ENCODE measurements at places on chromosomes 5 and 9.
A peak's percentile ranks its signal among the peaks of the same experiment; 100 is the strongest.

DNA sequence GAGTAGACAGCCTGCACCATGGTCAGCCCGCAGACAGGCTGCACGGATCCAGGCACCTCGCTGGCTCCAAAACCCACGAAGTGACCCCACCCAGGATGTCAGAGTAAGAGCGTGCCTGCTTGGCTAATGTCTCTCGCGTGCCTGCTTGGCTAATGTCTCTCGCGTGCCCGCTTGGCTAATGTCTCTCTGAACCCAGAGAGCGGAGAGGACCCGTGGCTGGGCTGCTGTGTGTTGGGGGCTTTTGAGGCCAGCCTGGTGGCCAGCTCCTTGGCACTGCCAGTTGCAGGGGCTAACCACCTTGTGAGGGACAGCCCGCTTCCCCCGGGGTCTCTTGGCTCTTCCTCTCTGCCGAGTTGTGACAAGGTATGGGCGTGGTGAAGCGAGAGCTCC, 8.9 kb upstream of the RXRA start:
- no peak for DNase-seq

GRCh38 chr9:36855448-36856315, 178.4 kb downstream of the PAX5 start:
- peak; percentile 13 for DNase-seq

DNA sequence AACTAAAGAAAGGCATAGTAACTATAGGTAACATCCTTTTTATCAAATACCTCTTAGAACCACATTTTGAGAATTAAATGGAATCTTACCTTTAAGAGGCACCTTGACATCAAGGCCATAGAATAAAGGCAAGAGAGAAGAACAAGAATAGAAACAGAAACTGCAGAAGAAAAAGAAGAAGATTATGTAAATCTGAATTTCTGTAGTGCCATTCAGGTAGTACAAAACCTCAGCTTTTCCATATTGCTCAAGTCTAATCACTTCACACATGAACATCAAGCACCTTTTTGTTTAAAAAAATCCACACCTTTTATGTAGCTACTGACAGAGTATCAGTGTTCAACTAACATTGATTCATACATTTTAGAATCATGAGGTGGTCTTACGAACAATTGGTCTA, 91.8 kb upstream of the DPYSL3 start:
- no peak for DNase-seq

- no peak for DNase-seq
Observed at GRCh38 chr9:88272986-88273385, 115.3 kb upstream of the SPIN1 start.

- no peak for DNase-seq
Observed at GRCh38 chr5:92644266-92644886, 936.6 kb downstream of the NR2F1-AS1 start.

- DNase-seq, result no peak
Observed at GRCh38 chr5:14451871-14452270, 129.7 kb upstream of the OTULINL start.

DNA sequence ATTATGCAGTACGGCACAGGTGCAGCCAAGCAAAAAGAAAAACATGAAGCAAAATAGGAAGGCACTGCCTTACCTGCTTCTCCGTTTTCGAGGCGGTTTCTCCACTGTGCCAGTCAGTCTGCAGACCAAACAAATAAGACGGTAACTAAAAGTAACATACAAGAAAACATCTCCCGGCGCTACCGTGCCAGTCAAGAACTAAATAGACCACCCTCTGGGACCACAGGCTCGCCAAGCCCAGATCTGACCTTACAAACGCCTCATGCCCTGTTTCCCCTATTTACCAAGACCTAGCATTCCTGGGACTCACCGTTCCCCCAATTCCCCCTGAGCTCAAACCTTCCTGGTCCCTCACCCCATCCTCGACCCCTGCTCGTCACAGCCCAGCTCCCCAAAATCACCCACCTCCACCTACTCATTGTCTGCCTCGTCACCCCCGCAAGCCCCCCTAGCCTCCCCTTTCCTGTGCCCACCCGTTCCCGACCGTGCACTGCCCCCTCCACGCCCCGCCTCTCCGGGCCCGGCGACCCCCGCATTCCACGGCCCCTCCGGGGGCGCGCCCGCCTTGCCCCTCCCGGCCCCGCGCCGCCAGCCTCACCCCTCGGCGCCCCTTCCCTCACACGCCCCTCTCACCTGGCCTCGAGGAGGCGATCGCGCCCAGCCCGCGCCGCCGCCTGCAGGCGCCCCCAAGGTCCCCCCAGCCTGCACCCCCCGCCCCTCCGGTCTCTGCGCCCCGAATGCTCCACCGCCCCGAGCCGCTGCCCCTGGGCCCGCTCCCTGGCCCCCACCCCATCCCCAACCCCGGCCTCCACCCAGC, 560 bp downstream of the SCAI start:
- DNase-seq, result peak; percentile 5

DNA sequence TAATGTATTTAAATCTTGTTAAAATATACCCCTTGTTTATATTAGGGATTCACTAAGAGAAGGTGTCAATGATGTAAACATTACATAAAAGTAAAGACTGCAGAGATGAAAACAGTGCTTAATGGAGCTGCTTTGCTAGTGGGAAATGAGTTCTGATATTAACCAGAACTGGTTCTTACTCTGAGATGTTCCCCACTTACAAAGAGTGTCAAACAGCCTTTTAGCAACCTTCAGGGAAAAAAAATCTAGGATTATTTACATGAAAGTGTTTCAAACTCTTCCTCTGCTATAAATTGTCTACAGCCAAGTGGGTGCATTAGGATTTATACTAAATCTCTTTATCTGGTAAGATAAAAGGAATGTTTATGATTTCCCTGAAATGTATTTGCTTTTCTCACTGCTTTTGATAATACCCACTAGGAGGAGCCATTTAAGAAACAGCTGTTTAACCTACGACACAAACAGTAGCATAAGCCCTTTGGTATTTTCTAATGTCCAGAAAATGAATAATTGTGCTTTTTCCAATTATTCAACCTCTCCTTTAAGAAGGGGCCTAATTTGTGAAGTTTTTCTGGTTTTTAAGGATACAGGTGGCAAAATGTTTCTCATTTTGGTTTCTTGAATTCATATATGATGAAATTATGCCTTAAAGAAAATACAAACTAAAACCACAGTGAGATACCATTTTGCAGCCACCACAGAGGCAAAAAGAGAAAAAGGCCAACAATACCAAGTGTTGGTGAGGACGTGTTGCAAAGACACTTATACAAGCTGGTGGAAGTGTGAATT, 186.3 kb downstream of the TLE4 start:
- no peak for DNase-seq

DNA sequence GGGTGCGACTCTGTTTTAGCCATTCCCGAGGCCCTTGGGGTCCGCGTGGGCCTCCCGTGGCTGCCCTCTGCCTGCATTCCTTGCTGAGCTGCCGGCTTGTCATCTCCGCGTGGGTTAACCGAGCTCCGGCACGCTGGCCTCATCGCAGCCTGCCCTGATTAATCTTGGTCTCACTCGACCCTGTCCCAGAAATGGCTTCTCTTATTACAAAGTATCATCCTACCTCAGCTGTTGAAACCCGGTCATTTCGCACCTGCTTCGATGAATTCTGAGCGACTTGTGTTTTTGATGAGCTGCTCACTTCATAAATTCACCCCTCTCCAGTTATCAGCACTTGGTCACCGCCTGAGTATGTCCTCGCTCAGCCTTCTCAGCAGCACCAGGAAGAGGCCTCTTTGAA, 123.5 kb upstream of the EGFLAM start:
- no peak for DNase-seq

- no peak for DNase-seq
Observed at GRCh38 chr5:82416512-82416911, 138.4 kb upstream of the RPS23 start.

DNA sequence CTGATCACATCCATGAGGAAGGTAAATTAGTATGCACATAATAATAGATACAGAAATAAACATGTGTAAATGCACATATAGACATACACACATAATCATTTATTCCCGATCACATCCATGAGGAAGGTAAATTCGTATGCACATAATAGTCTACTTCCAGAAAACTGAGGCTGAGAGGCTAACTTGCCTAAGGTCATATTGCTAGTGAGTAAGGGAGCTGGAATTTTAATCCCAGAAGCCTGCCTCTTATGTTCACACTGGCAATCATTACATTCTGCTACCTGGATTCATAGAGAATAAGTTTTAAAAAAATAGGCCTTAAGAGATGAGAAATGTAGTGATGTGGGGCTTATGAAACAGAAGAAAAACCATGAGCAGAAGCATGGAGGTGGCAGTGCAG, 716.3 kb downstream of the BRINP1 start:
- DNase-seq, result no peak

GRCh38 chr5:50575740-50576139, 90.7 kb upstream of the PARP8 start:
- DNase-seq, result no peak

DNA sequence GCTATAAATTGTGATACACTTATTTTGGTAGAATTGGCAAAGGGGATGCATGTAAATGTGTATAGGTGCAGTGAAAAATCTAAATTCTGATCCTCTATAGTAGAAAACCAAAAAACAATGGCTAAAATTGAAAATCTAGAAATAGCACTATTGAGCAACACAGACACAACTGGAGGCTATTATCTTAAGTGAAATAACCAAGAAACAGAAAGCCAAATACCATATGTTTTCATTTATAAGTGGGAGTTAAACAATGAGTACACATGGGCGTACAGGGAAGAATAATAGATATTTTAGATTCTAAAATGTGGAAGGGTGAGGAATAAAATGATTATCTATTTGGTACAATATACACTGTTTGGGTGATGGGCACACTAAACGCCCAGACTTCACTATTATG, 183.2 kb upstream of the TUSC1 start:
- DNase-seq, result no peak

- no peak for DNase-seq
Observed at GRCh38 chr5:152499814-152500535, 94.9 kb upstream of the NMUR2 start.

DNA sequence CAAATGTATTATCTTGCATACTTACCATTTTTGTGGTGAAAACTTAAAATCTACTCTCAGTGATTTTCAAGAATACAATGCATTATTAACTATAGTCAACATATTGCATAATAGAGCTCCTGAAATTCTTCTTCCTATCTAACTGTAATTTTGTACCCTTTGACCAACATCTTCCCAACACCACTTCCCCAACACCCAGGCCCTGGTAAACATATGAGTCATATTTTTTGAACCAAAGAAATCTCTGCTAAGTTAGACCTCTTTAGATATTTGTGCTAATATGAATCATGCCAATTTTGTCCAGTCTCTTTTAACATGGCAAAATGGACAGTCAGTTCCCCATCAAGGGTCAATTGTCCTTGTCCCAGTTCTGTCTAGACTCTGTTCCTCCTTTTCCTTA, 18.5 kb upstream of the RGS7BP start:
- DNase-seq, result no peak

DNA sequence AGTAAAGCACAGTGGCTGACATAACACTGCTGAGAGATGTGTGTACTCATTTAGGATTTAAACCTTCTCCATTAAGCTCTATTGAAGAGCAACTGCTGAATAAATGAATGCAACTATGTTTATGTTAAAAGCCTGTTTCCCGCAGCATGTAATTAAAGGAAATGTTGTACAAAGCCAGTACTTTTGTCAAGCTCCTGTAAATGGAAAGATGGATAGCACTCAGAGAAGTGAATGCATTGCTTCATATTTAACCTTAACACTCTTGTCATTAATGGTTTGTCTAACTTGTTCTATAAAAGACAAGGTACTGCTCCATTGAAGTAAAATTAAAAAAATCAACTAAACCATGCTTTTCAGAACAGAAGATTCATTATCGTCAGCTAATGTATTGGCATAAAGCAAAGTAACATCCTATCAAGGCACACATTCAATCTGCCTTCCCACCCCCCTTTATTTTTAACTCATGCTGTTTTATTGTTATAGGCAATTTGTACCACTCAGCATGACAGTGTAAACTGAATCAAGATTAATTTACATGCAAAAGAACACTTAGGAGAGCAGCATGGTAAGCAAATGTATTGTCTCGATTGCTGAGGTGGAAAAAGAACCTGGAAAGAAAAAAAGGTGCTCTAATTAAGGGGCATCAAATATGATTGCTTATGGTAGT, 240.9 kb upstream of the TBCA start:
- no peak for DNase-seq

- DNase-seq, result no peak
Observed at GRCh38 chr9:9341203-9341602, 1271.6 kb downstream of the PTPRD start.

DNA sequence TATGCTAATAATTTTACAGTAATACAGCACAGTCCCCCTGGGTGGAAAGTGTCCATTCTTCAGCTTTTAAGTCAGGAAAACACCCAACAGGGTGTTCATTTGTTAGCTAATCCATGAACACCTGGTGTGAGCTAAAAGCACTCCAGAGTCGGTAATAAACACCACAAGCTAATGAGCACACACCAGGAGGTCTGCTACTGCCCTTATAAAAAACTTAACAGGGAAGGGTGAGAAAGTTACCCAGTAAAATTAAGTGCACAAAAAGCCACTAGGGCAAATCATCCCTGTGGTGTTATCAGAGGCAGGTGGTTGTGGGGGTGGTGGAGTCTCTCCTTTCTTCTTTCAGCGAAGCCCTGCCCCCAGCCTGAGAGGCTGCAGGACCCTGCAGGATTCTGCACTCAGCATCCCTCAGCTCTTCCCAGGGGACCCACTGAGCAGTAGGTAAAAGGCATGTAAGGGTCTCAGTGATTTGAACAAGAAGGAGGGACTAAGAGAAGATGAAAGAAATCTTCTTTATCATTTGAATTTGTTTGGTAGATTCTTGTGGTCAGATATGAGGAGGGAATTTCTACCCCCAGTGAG, 14.4 kb downstream of the GDNF start:
- DNase-seq, result no peak

DNA sequence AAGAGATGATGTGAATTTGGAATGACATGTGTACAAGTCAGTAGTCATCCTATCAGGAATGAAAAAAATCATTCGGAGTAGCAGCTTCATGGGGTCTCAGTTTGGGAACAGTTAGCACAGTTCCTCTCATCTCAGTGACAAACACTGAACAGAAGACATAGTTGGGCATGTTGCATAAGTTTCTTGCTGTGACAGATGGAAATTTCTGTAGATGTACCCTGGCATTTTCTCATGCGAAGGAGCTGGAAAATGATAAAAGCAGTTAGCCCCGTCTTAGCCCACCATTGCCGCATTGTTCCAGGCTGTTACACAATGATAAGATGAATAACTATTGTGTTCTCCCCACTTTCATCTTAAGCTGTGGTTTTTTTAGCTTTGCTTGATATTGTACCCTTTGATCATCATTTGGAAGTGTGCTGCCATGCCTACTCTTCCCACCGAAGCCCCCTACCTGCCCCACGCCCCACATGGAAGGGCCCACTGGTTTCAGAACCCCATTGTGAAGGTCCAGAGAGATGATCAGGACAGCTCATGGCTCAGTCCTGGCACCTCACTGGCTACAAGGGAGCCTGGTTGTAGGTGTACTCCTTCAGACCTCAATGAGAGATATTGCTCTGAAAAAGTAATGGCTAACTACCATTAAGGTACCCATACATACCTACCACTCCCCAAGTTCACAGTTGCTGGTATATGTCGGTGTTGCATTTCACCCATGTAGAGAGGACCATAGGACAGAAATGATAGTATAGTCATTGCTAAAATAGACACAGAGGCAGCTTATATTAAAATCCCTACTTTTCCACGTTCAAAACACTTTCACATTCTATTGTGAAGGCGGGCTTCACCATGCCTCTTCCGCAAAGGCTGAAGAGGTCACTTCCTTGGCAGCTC, 38.8 kb downstream of the SFXN1 start:
- DNase-seq, result no peak

All from stimulated activated CD4-positive, alpha-beta T cell treated with anti-CD3 and anti-CD28 coated beads, Interleukin-12 subunit alpha, Interleukin-12 subunit beta, amount 100 ng/mL, for 4 hours (primary cell).